ENCODE measurements at places on chromosomes 2 and 18. TPM values are rescaled to one million over a fixed set of nuclear protein-coding genes. Genes with fewer than 3 reads are reported as not detected.

The ZNF892 gene
- 4.7 TPM for total RNA-seq

DNA sequence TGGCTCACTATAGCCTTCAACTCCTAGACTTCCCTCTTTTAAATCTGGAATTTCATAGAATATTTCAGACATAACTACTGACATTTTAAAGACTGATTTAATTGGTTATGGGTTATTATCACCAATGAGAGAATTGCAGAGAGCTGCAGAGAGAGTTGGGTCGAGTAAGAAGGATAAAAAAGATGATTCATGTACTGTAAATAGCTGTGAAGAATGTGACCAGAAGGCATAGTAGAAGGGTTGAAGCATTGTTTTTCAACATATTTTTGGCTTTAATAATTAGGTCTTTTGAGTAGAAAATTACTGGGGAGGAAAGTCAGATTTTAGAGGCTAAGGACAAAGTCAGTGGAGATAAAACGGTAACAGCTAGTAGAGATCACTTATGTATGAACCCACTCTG, 503.2 kb upstream of the SLC8A1 start:
- no peak for DNase-seq

The PDE1A gene
- not detected for total RNA-seq

GRCh38 chr18:41501848-41502247, 453.2 kb upstream of the PIK3C3 start:
- DNase-seq: no peak

GRCh38 chr2:162365392-162365791, 21.5 kb downstream of the GCA start:
- no peak for DNase-seq

DNA sequence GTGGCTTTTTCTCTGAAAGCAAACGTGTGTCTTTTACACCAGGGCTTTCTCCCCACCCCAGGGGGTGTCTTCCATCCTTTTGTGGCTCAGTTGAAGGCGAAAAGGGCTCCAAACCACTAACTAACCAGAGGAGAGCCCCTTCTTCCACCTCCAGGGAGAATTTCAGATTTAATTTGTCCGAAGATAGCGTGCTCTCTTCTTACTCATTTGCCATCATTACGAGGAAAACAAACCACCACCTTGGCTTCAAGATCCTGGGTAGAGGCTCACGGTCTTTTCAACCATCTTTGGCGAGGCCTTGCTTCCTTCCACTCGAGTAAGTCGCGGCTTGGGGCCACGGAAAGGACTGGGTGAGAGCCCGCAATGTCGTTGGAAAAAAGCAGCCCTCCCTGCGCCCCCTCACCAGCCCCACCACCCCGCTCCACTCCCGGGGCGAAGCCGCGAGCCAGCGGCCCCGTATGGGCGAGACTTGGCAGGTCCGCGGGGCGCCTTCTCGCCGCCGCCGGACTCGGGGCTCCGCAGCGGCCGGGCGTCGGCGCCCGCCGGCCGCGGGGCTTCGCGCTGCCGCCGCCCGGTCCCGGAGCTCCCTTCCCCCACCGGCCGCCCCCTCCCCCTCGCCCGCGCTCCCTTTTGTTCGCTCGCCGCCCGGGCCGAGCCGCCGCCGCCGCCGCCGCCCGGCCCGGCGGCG, 1.7 kb upstream of the ZNF532 start:
- DNase-seq: no peak

- no peak for DNase-seq
Observed at GRCh38 chr2:239081046-239081445, 233.2 kb downstream of the TWIST2 start.

GRCh38 chr18:79643054-79643984, 36.3 kb upstream of the CTDP1 start:
- DNase-seq: no peak

GRCh38 chr2:230664128-230664527, 48.5 kb upstream of the CAB39 start:
- peak; percentile 75 for DNase-seq

DNA sequence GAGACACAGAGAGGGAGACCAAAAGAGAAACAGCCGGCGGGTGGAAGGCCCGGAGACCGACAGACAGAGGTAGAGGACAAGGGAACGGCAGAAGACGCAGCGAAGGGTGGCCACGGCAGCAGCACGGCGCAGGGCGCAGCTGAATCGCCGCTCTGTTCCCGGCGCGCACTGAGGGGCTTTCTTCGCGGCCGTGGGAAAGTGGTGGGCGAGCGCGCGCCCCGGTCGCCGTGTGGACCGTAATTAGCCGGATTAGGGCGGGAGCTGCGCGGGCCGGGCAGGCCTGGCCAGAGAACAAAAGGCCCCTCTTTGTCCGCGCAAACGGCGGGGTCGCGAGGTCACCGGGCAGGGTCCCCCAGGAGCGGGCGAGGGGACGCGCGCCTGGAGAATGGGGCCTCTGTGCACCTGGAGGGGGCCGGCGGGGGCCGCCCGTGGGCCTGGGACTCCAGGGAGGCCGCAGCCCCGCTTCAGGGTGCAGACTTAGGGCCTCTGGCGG, 158.3 kb downstream of the ZFP36L2 start:
- no peak for DNase-seq

GRCh38 chr2:2825062-2825461, 494.0 kb upstream of the MYT1L start:
- no peak for DNase-seq

The TEKT4 gene
- 0.49 TPM for total RNA-seq

The TBR1 gene
- total RNA-seq: not detected

DNA sequence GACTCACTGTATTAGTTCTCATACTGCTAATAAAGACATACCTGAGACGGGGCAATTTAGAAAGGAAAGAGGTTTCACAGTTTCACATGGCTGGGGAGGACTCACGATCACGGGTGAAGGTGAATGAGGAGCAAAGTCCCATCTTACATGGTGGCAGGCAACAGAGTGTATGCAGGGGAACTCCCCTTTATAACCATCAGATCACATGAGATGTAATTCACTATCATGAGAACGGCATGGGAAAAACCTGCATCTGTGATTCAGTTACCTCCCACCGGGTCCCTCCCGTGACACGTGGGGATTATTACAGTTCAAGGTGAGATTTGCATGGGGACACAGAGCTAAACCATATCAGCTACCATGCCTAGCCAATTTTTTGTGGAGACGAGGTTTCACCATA, 168.2 kb downstream of the NEDD4L start:
- no peak for DNase-seq

- DNase-seq: no peak
Observed at GRCh38 chr2:229679393-229680125, 34.8 kb downstream of the DNER start.
